OCI-LY7 (cell line): ENCODE measurements at places on chromosomes 2 and 18. TPM values are rescaled to one million over a fixed set of nuclear protein-coding genes. Genes with fewer than 3 reads are reported as not detected.

The SYT4 gene
- not detected in 2 replicates for total RNA-seq

The SPOPL gene
- 18.3 and 19.8 TPM in 2 replicates for total RNA-seq

- no peak for DNase-seq
These were observed 1474.2 kb upstream of the CELF4 start for GRCh38 chr18:39039813-39040212.

GRCh38 chr18:41974796-41975201 is 19.8 kb downstream of the PIK3C3 start:
- no peak for DNase-seq

DNA sequence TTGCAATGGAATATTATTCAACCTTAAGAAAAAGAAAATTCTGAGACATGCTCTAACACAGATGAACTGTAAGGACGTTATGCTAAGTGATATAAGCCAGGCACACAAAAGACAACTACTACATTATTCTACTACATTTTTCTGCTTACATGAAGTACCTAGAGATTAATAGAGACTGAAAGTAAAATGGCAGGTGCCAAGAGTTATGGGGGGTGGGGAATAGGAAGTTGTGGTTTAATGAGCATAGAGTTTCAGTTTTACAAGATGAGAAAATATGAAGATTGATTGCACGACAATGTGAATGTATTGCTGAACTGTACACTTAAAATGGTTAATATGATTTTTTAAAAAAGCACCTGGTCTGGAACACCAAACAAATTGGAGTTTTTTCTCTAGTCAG is 1231.6 kb upstream of the DDX18 start:
- no peak for DNase-seq

DNA sequence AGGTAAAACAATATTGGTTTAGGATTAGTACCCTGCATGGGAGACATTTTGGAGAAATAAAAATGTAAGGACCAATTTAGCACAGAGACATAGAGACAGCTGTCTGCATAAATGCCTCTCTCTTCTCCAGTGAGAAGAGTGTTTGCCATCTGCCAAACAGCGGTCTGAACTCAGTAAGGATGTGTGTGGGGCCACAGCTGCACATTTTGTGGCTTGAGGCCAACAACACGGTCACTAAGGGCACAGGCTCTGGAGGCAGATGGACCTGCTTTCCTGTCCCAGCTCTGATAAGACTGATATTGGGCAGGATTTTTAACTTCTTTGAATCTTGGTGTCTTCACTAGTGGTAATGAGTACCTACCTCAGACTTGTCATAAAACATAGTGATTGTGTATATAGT is 10.2 kb downstream of the ZBTB14 start:
- DNase-seq, result peak; percentile 49

DNA sequence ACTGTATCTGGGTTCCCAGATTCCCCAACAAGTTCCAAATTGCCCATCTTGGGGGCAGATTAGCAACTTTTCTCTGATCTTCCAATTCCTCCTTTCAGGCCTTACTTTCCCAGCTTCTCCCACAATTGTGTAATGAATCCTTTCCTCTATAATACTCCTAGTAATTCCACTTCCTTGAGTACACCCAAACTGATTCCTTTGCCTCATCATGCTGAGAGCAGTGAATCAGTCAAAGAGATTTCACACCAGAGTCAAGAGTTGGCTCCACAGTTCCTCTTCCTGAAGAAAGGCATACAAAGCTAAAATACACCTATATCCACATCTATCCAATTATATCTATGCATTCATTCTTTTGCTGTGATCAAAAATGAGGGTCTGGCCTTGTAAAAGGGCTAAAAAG is 28.6 kb upstream of the DAPL1 start:
- no peak for DNase-seq
